ENCODE measurements at places on chromosomes 3 and 15.

DNA sequence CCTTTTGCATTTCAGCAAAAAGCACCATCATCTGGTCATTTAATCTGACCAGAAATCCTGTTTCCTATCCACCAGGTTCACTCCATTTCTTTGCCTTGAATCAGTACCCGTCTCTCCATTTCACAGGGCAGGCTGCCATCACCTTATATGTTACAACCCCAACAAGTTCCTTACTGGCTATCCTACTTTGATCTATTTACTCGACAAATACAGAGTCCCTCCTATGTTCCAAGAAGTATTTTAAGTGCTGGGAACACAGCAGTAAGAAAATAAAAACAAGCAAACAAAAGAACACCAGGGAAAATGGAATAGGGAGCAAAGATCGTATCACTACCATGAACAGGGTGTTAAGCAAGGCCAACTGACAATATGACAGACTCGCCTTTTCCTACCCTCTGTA, 295.2 kb upstream of the WNT5A start:
- no peak for DNase-seq

DNA sequence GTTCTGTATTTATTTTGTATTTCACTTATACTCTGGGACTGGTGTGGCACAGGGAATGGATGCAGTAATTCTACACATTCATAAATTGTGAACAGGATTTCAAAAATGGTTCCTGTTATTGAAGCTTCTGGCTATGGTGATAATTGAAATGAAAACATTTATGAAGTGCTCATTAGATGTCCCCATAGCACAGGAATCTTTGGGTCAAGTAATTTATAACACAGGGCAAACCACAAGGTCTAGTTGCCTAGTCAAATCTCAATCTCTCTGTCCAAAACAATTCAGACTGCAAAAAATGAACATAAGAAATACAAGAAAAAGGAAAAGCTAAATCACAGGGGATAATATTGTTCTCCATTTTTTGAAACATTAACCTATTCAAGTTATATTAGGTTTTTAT, 117.5 kb upstream of the PTPRG start:
- DNase-seq = no peak

GRCh38 chr3:57892423-57892822, 115.8 kb upstream of the FLNB start:
- DNase-seq = no peak

DNA sequence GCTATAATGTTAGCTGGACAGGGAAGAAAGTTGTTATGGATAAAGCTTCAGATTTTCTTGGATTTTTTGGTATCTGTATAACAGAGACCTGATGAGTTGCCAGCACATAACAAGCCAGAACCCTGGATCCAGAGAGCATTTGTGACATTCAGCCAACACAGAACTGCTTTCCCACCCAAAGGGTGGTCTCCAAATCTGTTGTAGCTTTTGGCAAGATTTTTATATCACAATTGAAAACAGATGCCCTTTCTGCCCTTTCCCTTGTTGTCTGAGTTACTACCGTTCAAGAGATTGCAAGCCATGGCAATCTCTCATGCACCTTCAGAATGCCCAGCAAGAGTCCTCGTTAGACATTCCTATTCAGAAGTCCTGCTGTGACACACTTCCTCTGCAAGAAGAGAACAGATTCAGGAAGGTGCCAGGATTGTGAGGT, 107.6 kb upstream of the FGF7 start:
- DNase-seq = no peak

DNA sequence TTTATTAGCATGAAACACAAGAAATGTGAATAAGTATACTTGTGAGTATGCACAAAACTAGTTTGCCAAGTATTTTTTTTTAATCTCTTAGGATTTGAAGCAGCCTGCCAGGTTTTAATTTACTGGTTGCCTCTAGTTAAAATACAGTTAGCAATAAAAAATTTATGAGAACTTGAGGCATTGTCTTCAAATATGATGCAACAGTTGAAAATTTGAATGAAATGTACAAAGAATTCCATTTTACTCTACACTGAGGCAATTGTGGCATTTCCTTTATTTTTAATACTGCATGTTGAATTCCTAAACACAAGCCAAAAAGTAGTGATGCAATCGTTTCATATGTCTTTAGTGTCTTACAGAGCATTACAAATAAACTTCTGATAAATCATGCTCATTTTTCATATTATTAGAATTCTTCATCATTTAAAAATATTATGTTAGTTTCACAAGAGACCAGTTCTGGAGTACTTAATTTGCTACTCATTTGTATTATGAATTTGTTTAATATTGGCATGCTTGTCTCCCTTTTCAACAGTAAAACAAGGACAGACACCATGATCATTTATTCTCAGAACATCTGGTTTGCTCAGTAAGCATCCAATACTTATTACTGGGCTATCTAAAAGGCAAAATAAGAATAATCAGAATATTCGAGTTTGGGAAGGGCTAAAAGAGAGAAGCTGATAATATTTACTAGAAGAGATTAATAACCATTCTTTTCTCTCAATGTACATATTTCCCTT, 124.8 kb upstream of the PTX3 start:
- DNase-seq = no peak

DNA sequence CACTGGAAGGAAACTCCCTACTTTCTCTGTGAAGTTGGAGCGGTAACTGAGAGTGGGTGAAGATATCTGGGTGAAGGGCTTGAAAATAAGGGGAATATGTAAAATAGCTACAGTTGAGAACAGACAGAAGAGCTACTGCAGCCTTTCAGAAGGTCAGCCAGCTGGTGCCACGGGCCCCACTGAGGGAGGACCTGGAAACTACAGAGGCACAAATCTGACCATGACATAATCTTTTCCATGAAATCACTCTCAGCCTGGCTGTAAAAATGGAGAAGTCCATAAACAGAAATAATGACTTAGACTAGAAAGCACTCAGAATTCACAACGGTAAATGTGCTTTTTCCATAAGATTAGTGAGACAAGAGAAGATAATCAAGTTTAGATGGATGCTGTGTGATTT, 46.4 kb downstream of the ST3GAL6 start:
- no peak for DNase-seq

DNA sequence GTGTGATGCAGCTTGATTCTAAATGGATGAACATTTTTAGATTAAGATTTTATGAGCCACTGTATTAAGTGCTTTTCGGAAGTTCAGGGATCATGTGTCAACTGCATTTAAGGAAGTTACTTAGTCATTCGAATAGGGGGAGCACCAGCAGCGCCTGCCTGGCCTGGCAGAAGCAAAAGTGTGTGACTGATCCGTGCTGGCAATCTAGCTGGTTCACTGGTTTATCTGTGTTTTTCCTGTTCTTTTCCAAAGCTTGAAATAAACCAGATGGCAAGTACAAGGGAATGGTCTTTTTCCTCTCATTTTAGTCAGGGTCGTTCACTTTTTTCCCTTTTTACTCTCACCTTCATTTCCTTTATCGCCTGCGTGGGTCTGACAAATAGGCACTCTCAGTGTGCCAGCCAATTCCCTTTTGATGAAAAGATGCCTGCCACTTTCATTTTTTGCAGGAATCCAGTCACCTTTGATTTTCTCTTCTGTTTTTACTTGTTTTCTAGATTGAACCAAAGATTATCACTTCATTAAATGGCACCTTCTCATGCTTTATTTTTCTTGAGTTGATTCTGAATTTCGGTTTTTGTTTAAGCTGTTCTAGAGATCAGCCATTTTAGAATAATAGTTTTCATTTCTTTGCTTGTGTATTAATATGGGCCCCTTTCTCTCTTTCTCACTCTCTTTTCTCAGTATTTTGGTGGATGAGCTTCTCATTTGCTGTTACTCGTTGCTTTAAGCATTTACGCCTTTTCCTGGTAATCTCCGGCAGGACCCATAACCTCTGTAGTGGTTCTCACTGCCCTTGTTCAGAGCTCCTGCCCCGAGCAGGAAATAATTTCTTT, 2.8 kb downstream of the ABHD2 start:
- DNase-seq = peak; percentile 46

DNA sequence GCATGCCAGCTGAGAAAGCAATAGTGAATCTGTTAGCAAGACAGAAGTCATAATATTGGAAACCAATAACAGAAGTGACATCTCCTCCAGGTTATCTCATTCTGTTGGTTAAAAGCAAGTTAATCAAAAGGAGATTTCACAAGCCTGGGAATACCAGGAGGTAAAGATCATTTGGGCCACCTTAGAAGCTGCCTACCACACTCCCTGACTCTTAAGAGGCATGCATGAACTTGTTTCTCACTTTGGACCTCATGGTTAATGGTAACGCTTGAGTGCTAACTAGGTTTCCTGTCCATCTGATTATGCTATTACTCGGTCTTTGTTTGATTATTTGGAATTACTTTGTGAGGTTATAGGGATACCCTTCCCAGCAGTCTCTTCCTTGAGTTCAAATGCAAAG, 650.8 kb upstream of the SGO1 start:
- DNase-seq = no peak

DNA sequence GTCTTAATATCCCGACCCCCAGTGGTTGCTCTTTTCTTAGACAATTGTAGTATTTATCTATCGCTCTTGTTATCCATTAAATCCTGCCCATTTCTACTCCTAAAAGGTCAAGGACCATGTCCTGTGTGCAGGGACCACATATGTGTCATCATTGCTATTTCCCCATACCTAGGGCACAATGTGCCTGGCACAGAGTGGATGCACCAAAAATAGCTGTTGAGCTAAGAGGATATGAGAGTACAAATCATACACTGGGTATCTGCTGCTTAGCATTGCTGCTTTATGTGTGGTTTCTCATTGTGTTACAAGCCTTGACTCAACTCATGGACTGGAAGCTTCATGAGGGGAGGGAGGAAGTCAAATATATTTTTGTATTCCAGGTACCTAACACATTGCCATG, 3.4 kb upstream of the MITF start:
- DNase-seq = no peak

GRCh38 chr15:97960364-97961066, at the start of gene ARRDC4:
Gene ARRDC4, plus strand, starts transcription at chr15:97960703. Its CDS starts 159 bp downstream, at chr15:97960862.
- DNase-seq = peak; percentile 97

- no peak for DNase-seq
Measured at GRCh38 chr15:71050461-71050860, 64.8 kb upstream of the THSD4 start.

DNA sequence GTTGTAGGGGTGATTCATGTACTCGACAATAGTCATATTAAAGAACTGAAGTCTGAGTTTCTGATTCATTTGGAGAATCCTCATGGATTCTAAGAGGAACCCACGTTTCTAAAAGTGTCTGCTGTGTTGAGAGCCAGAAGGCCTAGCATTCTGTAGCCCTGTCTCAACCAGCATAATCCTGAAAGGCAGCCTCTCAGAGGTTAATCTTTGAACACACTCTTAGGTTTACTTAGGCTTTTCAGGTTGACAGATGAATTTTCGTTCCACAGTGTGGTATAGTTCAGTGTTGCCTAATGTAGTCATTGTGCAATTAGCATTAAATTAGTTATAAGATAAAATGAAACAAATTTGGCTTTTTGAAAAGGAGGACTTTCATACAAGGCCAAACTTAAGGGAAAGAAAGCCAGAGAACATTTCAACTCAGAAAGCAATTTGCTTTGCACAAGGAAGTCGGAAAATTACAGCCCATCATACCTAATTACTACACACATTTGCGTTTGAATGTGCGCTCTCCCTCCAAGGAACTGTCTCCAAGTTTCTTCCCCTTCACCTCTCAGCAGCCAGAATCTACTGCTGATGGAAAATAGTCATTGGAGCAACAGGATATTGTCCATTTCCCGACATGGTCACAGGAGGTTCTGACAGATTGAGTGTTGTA, 42.0 kb downstream of the AGBL1 start:
- no peak for DNase-seq

DNA sequence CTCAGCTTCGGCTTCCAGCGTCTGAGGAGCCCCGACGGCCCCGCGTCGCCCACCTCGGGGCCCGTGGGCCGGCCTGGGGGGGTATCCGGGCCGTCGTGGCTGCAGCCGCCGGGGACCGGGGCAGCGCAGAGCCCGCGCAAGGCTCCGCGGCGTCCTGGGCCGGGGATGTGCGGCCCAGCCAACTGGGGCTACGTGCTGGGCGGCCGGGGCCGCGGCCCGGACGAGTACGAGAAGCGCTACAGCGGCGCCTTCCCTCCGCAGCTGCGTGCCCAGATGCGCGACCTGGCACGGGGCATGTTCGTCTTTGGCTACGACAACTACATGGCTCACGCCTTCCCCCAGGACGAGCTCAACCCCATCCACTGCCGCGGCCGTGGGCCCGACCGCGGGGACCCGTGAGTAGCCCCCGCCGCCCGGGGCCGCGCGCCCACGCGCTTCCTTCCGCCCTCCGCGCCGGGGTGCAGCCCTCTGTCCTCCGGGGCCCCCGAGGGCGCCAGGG, 462 bp downstream of the EDEM1 start:
- DNase-seq = peak; percentile 52

DNA sequence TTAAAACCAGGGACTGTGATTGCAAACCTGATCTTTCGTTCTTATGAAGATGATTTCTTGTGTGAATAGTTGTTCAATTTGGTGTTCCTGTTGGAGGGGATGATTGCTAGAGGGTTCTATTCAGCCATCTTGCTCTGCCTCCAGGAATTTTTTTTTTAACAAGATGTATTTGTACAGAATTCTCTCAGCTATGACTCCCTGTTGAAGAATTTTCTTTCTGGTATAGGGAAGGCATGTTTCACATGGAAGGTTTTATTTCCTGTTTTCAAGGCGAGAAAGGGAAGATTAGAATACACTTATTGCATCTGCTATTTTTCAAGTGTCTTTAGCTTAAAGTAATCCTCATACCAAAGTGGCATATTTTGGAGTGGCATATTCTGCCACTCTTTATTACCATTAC, 5.6 kb upstream of the LRRC34 start:
- DNase-seq = no peak

- DNase-seq = no peak
Measured at GRCh38 chr15:80710635-80711554, 15.8 kb downstream of the ABHD17C start.

GRCh38 chr3:95705786-95706418, 1108.5 kb upstream of the EPHA6 start:
- peak; percentile 4 for DNase-seq

- no peak for DNase-seq
Measured at GRCh38 chr3:14477311-14477935, 62.7 kb downstream of the GRIP2 start.

DNA sequence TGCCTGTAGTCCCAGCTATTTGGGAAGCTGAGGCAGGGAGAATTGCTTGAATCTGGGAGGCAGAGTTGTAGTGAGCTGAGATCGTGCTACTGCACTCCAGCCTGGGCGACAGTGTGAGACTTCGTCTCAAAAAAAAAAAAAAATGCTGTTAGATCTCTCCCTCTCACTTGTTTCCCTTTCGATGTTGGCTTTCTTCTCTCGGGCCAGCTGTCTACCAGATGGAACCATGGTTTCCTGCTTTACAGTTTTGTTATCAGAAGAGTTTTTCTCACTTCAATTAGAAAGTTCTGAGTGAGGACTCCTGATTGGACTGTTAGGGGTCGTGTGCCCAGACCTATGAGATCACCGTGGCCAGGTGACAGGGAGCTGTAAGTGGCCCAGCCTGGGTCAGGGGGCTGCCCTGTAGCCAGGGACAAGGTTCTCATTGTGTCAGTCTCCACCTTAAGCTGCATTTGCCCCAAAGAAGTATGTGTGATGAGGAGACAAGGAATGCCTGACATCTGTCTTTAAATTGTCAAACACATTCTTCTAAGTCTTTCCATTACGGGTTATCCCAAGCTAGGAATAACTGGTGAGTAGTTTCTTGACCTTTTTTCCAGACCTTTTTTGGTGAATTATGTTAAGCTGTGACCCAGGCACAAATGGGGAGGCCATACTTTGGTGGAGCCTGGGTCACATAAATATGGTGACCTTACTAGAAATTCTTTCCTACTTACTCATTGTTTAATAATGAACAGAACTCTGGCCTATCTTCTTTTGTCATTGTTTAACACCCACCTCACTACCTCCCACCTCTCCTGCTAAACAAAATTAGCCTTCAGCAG, 25.2 kb downstream of the SNAPC5 start:
- peak; percentile 13 for DNase-seq
